T-cell (primary cell): ENCODE measurements at places on chromosomes 2 and 18. TPM values are rescaled to one million over a fixed set of nuclear protein-coding genes. Genes with fewer than 3 reads are reported as not detected.

The TRIP12 gene
- total RNA-seq: 192 TPM

The TNFRSF11A gene
- 1.2 TPM for total RNA-seq

The IKZF2 gene
- 31.8 TPM for total RNA-seq

The ANO7 gene
- total RNA-seq: not detected

The OSR1 gene
- not detected for total RNA-seq

The MARCHF4 gene
- not detected for total RNA-seq

The TRIB2 gene
- 119 TPM for total RNA-seq

The SPIRE1 gene
- total RNA-seq: 1.3 TPM

The POMC gene
- total RNA-seq: 7.5 TPM

The SH3RF3 gene
- 3.6 TPM for total RNA-seq
